ENCODE measurements at places on chromosomes 1 and 21.

DNA sequence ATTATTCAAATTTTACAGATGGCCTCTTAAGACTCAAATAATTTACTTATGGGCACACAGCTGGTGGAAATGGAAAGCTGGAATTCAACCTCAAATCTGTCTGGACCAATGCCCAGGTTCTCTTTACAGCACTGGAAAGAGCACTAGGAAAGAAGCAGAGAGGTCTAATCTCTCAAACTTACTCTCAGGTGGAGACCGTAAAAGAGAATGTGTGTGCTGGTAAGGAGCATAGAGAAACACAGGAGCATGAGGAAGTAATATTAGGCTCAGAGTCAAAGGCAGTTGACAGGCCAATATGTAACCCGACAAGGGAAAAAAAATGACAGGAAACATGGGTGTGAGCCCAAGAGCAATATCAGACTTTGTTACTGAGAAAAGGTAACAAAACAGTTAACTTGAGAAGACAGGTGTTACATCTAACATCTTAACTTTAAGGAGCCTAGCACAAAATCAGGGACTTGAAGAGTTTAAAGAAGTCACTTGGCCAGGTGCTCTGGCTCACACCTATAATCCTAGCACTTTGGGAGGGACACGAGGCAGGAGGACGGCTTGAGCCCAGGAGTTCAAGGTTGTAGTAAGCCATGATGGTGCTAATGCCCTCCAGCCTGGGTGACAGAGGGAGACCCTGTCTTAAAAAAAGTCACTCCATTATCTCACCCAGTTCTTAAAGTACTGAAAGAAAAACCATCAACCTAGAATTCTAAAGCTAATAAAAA lies 20.7 kb downstream of the PPP1R15B start:
- no peak for DNase-seq

DNA sequence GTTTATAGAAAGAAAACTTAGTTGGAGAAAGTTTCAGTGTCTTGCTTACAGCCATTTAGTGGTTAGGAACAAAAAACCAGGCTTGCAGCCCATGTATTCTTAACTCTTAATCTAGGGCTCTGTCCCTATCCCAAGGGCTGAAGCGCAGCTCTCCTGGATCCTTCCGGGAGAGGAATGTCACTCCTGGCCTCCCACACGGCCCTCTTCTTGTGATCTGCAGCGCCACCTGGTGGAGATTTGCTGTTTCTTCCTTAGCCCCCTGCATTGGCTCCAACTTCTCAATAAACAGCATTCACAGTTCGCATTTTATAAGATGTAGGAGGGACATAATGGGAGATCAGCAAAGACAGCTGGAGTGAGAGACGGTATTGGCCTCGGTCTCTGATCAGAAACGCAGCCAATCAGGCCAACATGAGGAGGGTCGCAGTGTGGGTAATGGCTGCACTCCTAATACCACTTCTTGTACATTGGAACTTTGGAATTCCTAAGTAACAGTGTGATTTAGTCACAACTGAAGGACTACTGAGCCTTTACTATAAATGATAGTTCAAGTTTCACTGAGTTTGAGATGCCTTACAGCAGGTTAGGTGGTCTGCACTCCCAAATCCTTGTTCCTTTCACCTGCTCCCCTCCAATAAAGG lies 283.4 kb downstream of the ASTN1 start:
- DNase-seq: peak; percentile 74

GRCh38 chr1:44604157-44604955 lies 69.9 kb downstream of the TMEM53 start:
- DNase-seq: no peak

- no peak for DNase-seq
Observed at GRCh38 chr21:38334866-38335265, 78.1 kb downstream of the KCNJ15 start.

DNA sequence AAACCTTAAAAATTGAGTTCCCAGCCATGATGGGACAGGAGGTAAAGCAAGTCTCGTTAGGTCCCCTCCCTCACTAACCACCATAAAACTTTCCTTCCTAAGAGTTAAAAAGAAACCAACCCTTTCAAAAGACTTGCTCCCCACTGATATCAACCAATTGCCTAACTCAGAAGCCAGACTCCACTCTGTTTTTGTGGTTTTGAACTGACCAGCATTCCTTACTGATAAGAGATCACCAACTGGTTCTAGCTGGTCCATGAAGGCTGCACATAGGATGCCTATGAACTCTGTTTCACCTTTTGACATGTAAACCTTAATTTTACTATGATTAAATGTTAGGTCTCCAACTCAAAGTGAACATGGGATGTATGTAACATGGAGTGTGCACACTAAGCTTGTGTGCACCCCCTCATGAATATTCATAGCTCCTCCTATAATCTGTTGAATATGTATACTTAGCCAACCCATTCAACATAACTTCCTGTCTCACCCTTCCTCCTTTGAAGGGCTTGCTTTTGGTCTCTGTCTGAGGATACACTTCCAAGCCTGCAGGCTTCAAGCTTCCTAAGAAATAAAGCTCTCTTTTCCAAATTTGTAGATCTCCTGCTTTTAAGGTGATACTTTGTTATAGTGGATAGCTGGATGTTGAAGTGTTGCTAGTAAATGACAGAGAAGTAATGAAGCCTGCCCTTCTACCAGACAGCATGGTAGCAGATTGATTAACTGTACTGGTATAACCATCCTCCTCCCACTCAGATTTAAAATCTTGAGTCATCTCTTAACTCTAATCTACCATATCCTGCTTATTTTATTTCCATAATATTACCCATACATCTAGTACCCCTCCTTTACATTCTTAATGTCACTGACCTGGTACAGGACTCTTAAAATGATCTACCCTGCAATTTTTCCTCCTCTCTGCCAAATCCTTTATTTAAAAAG lies 95.6 kb downstream of the ZNF644 start:
- DNase-seq: no peak

DNA sequence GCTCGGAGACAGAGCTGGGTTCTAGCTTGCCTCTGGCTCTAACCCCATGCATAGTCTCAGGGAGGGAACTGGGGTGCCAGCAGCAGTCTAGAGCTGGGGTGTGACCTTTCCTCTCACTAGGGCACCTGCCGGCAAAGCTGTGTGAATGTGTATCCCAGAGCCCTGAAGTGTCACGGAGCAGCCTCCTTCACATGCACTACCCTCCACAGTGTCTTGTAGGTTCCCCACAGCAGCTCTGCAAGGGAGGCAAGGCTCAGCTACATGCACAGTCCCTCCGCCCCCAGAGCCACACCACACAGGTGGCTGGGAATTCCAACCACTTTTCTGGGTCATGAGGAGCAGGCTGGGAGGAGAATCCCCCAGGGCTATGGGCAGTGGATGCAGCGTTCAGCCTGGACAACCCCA lies 7.7 kb upstream of the HPCA start:
- no peak for DNase-seq

GRCh38 chr1:83000286-83000685 lies 998.6 kb downstream of the TTLL7 start:
- no peak for DNase-seq

GRCh38 chr1:74470936-74471335 lies 41.5 kb downstream of the LRRC53 start:
- no peak for DNase-seq

DNA sequence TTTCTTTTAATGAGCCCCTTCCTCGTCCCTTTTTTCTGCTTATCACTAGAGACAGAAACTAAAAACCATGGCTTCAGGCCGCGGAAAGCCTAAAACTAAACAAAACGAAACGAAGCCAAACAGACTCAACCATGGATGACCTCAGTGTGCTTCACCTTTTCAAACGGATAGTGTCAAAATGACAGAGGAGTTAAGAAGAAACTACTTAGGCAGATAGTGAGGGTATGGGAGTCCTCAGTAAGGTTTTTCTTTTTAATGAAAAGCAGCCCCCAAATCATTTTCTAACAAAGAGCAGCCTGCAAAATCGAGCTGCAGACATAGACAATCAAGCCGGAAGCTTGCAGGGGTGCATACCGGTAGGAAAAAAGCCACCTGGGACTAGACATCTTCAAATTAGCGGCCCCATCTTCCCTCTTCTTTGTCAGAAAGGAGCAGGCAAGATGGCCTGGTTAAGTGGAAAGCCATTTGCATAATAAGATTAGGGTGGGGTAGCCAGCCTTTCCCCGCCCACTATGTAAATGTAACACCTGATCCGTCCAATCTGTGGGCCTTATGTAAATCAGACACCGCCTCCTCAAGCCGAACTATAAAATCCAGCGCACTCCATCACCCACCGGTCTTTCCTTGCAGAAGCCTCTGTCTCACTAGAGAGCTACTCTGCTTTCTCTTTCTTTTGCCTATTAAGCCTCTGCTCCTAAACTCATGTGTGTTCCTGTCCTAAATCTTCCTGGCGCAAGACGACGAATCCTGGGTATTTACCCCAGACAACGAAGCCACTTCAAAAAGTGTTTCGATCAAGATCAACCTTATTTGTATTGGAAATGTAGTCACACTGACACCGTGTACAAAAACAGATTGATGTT lies 6.2 kb upstream of the ERO1B start:
- DNase-seq: no peak

DNA sequence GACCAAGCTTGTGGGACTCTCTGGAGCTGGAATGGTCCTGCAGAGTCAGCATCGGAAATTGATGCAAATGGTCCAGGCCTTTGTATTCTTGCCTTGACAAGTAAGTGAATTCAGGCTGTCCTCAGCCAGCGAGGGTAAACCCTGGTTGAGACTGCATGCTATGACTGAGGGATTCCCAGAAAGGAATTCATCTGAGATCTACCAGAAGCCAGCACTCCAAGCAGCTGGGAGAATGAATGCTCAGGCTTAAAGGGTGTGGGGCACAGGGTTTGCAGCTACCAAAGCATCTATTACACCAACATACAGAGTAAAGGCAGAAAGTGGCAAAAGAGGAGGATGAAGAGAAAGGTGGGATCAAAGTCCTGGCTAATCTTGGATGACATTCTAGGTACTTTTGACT lies 257.0 kb upstream of the LYPLAL1 start:
- no peak for DNase-seq

DNA sequence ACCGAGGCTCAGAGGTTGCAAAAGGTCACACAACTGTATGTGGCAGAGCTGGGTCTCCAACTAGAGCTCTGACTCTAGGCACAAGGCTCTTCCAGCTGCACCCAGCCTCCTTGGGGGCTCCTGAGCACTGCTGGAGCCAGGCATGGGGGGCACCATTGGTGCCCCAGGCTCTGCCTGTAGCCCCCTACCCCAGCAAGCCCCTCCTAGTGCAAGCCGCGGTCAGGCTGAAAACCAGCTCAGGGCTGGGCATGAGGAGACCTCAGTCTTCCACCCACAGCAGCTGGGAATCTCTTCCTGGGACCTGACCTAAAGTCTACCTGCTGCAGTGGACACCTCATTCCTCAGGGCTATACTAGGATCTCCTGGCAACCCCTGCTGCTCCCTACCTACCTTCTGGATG lies 14.6 kb downstream of the TNNT2 start:
- no peak for DNase-seq

- no peak for DNase-seq
Observed at GRCh38 chr1:205626216-205626615, 5.6 kb downstream of the ELK4 start.

- DNase-seq: no peak
Observed at GRCh38 chr1:102588536-102588935, 519.8 kb downstream of the COL11A1 start.

GRCh38 chr1:177629526-177629925 lies 340.3 kb downstream of the SEC16B start:
- DNase-seq: no peak

DNA sequence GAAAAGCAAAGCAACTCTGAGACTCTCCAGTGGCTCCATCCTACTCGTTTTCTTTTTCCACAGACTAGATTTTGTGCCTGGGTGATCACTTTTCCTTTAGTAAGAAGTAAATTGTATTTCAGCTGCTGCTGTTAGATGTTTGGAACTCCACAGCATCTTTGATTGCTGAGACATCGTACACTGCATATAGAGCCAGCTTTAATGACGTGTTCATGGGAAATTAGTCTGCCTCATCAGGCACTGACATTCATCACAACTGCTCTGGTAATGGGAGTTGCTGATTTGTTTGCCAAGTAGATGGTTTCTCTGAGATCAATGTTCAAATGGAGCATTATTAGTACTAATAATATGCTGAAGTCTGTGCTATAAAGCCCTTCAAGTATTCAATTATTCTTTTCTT lies 573.8 kb upstream of the NR5A2 start:
- no peak for DNase-seq

DNA sequence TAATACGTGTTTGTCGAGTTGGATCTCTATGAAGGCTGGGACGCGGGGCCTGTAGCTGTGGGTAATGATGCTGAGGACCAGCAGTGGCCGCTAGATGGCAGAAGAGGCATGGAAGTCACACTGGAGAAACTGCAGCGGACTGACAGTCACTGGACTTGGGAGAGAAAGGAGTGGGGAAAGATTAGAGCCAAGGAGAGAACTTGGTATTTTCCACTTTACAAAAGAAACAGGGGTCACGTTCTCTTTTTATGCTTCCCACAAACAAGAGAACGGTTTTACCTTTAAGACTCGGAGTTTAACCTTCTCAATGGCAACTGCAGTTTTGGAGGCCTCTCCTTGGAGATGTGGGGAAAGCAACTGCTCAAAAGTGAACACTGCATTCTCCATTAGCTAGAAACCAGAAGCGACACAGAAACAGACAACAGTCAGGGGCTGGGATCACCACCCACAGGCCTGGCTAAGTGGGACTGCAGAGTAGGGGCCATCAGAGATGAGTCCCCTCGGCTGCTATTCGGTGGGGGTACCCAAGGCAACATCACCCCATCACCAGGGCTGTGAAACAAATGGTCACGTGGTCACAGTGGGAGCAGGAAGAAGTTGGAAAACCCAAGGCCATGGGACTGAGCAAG lies 51.1 kb upstream of the EDEM3 start:
- peak; percentile 91 for DNase-seq

DNA sequence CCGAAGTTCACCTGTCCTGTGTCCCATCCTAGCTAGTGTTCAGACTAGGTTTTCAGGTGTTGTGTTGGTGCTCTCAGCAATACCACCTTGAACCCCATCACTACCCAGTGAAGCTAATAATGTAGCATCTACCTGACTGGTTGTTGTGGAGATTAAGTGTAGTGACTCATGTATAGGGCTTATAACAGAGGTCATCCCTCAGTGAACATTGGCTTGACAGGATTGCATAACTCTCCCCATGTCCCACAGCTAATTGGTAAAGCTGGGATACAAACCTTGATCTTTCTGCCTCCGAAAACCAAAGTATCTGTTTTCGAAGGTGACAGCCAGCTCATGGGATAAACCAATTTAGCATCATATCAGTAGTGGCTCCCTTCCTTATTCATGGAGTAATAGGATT lies 44.5 kb upstream of the TNR start:
- no peak for DNase-seq

GRCh38 chr21:42475036-42475435 lies 21.0 kb downstream of the RSPH1 start:
- DNase-seq: no peak

- DNase-seq: peak; percentile 91
Observed at GRCh38 chr21:44939532-44940115, at the start of gene SLX9. Gene SLX9, plus strand, starts transcription at chr21:44940029. Its CDS starts 29 bp downstream, at chr21:44940058.

DNA sequence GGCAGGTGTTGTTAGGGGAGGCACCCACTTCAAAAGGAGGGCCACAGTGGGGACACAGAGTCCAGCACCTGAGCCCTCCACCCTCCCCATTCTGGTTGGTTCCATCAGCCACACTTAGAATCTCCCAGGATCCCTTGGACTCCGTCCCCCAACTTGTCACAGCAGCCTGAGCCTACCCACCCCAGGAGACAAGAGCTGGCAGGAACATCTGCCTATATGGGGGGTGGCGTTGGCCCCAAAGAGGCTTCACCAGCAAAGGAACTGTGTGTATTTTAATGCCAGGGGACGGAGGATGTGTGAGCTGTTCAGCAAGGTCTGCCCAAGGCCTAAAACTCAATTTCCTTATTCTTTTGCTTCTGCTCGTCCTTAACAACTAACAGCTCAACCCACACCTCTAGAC lies 86.4 kb upstream of the TMEM51 start:
- no peak for DNase-seq

- no peak for DNase-seq
Observed at GRCh38 chr1:167562702-167563101, 9.1 kb upstream of the CREG1 start.
